ENCODE measurements at places on chromosomes 4 and X.

DNA sequence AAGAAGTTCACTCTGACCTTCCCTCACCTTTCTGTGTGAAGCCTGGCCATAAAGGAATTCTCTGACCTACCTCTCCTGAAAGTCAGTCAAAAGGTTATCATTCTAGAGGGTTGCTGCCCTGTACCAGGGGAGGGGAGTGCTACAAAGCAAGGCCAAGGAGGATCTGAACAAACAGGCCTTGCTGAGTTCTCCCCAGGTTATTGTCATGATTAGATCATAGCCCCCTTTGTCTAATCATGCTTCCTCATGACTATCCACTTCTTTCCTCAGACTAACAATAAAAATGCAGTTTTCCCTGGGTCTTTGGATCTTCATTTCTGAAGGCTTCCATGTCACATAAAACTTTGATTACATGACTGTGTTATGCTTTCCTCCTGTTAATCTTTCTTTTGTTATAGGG is 472.0 kb downstream of the IQCM start:
- DNase-seq: no peak

- DNase-seq: no peak
These were observed 11.2 kb downstream of the EPGN start for GRCh38 chr4:74319470-74319869.

- no peak for DNase-seq
These were observed 164.0 kb upstream of the MBNL3 start for GRCh38 chrX:132652871-132653270.

- no peak for DNase-seq
These were observed 302.4 kb upstream of the PRPS2 start for GRCh38 chrX:12488771-12489170.

DNA sequence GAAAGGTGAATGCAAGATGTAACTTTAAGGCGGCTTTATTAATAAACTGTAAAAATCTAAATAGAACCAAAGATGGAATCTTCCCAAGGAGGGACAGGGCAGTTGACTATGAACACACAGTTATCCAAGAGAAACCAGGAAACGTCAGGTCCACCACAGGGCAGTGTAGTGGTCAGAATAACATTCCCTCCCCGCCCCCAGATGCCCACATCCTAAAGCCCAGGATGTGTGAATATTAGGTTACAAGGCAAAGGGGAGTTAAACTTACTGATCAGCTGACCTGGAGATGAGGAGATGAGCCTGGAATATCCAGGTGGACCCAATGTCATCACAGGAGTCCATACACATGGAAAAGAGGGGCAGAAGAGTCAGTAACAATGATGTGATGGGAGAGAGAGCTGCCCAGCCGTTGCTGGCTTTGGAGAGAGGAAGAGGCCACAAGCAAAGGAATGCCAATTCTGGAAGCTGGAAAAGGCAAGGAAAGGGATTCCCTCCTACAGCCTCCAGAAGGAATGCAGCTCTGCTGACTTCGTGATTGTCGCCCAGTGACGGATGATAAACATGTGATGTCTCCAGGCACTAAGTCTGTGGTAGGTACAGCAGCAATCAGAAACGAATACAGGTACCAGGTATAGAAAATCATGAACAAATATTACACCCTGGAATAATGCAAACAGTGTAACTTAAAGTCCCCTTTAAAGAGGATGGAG is 5.2 kb downstream of the SH3KBP1 start:
- no peak for DNase-seq

DNA sequence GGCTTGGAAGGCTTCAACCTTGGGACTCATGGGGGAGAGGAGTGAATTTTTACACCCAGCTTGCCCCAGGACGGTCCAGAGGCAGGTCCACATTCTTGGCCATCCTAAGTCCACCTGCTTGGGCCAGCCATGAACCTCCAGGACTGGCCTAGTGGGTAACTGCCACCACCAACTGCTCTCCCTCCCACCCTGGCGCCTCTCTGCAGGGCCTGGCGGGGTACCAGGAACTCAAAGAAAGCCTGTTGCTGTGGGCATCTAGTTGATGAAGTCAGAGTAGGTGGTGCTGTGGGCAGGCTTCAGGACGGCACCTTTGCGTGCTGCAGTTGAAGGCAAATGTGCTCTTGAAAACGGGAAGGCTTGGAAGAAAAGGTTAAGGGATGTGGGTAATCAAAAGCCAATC is 12.0 kb downstream of the BCOR start:
- no peak for DNase-seq

DNA sequence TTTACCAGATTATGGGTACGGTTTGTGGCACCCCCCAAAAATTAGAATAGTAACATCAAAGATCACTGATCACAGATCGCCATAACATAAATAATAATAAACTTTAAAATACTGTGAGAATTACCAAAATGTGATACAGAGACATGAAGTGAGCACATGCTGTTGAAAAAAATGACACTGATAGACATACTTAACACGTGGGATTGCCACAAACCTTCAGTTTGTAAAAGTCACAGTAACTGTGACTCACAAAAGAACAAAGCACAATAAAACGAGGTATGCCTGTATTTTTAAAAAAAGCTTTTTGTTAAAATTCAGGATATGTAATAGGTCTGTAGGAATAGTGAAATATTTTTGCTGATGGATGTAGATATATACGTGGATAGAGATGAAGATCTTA is 93.4 kb downstream of the TET2 start:
- DNase-seq: no peak

DNA sequence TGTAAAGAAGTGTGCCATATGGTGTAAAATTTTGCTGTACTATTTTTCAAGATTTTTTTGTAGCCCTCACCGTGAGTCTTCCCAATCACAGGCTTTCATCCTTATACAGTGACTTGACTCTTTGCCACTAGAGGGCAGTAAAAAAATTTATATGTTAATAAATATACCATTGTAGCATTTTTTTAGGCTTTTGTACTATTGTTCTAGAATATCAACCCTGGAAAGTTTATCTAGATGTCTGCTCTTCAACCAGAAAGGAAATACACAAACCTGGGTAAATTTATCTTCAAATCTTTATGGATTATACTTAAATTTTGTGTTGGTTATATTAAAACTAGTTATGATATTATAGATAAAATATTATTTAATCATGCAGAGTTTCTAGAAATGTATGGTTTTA is 235.3 kb downstream of the TENM3 start:
- peak; percentile 69 for DNase-seq

GRCh38 chr4:131534944-131535645 is 1614.0 kb upstream of the PCDH10 start:
- DNase-seq: peak; percentile 1

DNA sequence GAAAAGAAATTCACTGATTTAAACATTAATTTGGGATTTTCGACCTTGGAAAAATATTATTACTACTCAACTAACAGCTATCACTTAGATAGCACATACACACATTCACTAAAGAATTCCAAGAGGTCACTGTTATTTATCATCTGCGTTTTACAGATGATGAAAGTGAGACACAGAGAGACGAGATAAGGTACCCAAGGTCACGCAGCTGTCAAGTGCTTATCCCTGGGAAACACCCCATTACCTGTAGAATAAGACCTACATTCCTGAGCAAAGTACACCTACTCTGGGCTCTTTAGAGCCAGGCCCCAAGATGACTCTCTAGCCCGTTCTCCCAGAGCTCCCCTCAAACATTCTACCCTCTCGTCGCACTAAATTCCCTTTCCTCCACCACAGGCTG is 48.6 kb downstream of the HAUS3 start:
- DNase-seq: no peak

DNA sequence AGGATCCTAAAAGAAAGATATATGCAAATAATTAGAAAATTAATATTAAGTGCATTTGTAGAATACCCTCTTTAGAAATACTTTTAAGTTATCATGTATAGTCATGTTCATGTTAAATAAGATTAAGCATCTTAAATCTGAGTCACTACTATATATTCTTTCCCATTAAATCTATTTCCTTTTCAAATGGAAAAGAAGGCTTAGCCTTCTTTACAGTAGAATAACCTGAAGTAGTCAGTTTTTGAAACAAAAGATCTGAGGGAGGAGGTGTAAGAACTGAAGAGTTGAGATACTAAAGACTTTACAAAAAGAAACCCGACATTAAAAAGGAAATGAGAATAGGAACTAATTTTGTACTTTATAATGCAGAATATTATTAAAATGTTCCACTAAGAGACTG is 14.7 kb upstream of the HSD17B13 start:
- DNase-seq: no peak

All from ACHN (cell line).